Activated CD4-positive, CD25-positive, alpha-beta regulatory T cell (primary cell): ENCODE measurements at places on chromosomes 2 and 18.

- DNase-seq: no peak
Measured at GRCh38 chr2:150371044-150371818, 116.2 kb downstream of the RND3 start.

DNA sequence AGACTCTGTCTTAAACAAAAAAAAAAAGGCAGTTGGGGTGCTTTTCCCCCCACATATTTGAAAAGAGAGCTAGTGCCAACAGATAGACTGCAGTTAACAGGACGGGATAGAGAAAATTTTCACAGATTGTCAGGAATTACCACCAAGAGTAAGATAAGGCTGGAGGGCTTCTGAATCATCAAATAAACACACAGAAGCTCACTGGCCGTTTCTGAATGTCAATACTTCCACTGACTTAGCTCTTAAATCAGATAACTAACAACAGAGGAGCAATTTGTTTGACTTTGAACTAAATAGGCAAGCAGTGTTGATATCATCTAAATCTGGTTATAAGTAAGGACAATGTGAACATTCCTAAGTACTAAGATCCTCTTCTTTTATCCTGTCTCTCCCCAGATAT lies 34.7 kb downstream of the PIEZO2 start:
- no peak for DNase-seq

- DNase-seq: no peak
Measured at GRCh38 chr2:53545604-53546003, 222.0 kb upstream of the CHAC2 start.

DNA sequence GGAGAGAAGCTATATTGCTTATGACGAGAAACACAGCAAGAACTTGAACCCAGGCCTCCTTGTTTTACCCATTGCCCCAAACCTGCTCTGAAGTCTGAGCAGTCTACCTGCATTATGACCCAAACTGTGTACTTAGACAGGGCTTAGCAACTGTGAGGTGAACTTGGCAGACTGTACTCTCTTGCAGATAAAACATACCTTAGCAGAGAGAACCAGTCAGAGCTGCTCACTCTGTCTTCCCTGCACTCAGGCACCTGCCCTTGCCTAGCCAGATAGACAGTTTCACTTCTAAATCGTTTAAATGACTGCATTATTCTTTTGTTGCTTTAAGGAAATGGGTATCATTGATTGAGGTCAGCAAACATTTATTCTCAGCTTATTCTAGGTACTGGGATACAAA lies 20.3 kb downstream of the ITPRID2 start:
- no peak for DNase-seq

DNA sequence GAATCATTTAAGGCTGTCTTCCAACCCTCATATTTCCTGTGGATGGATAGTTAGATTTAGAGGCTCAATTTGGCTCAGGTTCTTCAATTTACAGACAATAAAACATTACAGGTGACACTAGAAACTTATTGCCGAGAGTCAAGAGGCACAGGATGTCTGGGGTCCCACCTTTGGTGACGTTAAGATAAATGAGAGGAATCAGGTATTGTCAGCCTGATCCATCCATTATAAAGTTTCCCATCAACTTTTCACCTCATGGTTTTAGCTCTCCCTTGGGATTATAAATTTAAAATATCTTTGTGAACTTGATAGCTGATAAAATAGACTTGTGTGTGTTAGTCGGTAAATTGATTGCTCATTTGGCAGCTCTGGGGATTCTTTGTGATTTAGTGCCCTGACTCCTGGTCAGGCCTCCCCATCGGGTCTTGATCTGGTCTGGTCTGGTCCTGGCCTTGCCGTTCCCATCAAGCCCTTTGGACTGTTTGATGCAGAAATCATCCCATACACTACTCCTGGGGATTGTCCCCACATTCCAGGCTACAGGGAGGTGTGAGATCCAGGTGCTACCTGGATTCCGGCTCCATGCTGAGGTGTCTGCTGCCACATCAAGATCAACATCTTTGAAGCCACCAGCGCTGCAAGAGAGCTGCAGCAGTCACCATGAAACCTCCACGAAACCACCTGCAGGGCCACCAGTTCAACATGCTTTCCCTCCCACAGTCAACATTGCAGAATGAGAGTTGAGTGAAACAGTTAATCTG lies 130.9 kb downstream of the SH3BP4 start:
- DNase-seq: no peak

GRCh38 chr2:198700319-198700718 lies 757.4 kb downstream of the SATB2 start:
- no peak for DNase-seq

- no peak for DNase-seq
Measured at GRCh38 chr2:168526641-168527040, 70.6 kb downstream of the CERS6 start.

DNA sequence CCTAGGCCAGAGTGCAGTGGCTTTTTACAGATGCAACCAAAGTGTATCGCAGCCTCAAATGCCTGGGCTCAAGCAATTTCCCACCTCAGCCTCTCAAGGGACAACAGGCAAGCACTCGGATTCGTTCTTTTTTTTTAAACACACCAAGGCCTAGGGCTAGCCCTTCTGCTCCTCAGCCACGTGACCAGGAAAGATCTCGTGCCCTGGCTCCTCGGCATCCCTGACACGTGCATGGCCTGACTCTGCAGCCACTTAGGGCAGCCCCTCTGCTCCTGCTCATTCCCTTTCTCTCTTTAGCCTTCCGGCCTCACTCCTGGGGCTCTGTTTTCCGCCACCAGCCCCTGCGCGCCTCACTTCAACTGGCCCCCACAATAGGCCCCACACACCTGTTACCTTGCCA lies 18.4 kb downstream of the FAM178B start:
- DNase-seq: no peak

DNA sequence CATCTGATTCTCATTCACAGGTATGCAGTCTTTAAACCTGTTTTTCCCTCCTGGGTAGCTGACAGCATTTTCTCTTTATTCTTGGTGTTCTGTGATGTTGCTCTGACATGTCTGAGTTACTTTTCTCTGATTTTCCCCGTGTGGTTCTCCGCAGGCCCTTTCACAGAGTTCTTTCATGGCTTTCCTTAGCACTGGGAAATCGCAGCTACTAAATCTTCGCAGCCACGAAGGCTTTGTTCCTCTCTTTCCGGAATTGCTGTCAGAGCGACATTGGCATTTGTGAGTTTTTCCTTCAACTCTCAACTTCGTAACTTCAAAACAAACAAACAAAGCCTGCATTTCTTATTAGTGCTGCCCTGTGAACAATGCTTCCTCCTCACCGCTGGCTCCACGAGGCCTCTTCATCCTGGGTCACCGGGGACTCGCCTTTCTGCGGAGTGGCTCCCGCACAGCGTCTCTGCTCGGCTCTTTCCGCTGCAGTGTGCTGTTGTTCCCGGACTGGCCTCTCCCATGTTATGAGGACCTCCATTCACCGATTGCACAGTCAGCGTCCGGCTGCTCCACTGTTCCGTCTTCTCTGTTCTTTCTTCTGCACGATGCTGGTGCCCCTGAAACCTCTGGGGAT lies 16.1 kb downstream of the COLEC11 start:
- no peak for DNase-seq

GRCh38 chr2:152558158-152558984 lies 158.9 kb downstream of the PRPF40A start:
- no peak for DNase-seq
